ENCODE measurements at places on chromosomes 1 and 21.

DNA sequence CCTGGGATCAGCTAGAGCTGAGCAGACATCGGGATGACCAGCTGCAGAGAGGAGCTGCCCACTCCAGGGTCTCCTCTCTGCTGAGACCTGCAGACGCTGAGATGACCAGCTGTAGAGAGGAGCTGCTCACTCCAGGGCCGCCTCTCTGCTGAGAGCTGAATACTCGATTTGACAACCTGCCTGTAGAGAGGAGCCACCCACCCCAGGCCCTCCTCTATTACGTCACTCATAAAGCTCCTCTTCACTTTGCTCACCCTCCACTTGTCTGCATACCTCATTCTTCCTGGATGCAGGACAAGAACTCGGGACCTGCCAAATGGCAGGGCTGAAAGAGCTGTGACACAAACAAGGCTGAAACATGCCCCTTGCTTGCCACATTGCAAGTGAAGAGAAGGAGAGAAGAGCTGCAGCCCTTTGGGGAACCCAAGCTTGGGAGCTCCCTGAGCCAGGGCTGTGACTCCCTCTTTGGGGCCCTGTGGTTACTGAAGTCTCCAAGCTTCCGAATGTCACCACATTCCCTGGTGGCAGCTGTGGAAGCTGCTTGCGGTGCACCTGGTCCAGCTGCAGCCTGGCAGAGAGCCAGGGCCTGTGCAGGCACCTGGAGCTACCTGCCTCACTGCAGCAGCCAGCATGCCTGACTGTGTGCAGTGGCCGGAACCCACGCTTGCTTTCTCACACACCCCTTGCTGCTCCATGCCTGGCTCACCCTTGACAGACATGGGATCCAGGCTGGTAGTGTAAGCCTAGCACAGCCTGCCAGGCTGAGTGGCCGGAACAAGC is 59.6 kb downstream of the CC2D1B start:
- no peak for DNase-seq

DNA sequence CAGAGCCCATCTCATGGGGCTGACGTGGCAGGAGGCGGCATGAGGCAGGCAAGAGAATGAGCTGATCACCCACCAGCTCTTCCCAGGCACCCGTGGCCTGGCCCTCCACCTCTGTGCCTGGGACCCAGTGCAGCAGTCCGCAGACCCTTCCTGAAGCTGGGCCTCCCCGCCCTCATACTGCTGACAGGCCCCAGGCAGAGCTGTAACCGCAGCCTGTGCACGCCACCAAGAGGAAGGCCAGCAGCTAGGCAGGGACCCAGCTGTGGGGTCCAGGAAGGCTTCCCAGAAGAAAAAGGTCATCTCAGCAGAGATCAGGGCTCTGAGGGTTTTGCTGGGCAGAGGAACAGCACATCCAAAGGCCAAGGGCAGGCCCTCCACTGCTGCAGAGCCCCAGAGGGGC is 9.8 kb upstream of the MTFR1L start:
- DNase-seq: no peak

DNA sequence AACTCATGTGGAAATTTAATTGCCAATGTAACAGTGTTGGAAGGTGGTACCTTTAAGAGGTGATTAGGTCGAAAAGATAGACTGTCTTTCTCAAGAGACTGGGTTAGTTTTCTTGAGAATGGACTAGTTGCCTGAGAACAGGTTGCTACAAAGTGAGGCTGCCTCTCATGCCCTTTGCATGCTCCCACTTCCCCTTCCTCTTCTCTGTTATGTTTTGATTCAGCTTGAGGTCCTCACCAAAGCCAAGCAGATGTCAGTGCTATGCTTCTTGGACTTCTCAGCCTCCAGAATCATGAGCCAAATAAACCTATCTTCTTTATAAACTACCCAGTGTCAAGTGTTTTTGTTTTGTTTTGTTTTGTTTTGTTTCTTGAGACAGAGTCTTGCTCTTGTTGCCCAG is 187.0 kb upstream of the RUNX1 start:
- DNase-seq: no peak

GRCh38 chr1:80882553-80882952 is 918.2 kb upstream of the ADGRL2 start:
- no peak for DNase-seq

- DNase-seq: no peak
These were observed 37.2 kb upstream of the BCAS2 start for GRCh38 chr1:114618606-114619005.

DNA sequence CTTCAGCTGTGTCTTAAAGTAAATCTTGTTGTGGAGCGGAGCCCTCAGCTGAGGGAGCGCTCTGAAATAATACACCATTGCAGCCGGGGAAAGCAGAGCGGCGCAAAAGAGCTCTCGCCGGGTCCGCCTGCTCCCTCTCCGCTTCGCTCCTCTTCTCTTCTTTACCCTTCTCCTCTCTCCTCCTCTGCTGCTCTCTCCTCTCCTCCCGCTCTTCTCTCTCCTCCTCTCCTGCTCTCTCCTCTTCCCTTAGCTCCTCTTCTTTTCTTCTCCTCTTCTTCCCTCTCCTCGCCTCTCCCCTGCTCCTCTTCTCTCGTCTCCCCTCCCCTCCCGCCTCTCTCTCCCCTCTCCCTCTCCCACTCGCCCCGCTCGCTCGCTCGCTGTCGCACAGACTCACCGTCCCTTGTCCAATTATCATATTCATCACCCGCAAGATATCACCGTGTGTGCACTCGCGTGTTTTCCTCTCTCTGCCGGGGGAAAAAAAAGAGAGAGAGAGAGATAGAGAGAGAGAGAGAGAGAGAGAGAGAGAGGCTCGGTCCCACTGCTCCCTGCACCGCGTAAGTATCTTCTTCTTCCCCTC is at the start of gene PROX1:
Gene PROX1 (plus strand): TSS at position 47 of the 580 bp plus-strand sequence. CDS start 8,563 bp downstream, outside the sequence.
- no peak for DNase-seq

DNA sequence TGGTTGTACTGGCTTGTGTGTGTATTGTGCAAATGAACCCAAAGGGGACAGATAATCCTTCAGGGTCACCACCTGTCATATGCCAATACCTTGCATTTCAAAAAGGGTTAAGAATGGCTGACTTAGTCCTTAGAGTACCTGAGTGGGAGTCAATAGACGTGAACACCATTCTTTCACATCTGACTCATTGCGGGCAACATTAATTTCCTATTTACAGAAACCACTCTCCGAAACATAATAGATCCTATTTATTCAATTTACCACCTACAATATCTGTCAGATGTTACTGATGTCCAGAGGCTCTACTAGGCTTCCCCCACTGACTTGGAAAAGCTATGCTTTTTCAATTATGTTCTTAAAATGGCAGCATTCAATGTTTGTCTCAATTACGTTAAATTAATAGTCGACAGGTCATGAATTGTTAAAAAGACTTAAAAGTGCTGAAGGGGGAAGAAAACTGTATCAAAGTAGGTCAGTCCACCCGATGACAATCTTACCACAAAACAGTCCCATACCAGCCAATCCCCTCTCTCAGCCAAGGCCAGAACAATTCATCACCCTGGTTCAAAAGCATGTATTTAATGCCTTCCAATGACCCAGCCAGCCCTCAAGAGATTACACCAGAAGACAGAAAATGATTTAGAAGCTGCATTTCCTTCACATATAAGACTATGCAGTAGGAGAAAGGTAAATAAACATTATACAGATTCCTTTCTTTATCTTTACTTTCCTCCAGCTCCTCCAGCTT is 48.6 kb upstream of the PLA2G2C start:
- DNase-seq: no peak

DNA sequence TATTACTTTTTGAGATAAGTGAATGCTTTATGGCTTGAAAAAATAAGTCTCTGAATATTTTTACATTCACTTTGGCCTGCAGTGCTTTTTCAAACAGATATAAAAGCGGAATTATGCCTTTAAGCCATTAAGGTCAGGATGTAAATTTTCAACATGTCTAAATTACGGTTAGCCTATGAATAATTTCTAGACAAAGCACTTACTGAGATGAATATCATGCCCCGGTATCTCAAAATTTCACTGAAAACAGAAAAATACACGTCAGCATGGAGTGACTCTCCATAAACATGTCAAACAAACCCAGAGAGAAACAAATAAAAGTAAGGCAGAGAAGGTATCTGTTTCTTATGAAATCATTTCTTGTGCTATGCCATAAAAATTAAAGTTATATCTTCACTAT is 853.9 kb downstream of the KCNT2 start:
- no peak for DNase-seq

GRCh38 chr1:110390692-110391245 is at the start of gene SLC16A4:
TSS of gene SLC16A4 (minus strand) at chr1:110391026. CDS start at chr1:110389323, 1,703 bp downstream.
- no peak for DNase-seq

DNA sequence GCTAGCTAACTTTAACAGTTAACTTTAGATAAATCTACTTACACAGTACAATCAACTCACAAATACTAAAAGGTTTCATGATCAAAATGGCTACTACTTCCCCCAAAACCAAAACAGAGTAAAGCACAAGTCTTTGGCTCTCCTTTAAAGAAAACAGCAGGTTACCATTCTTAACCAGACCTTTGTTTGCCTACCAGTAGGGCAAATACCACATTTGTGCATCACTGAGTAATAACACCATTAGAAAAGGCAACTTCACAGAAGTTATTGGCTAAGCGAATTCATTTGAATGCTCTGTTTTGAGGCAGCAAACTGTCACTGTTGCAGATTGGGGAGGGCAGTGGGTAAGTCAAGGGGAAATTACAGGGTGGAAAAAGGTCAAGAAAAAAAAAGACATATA is 17.3 kb upstream of the SERPINC1 start:
- DNase-seq: no peak

DNA sequence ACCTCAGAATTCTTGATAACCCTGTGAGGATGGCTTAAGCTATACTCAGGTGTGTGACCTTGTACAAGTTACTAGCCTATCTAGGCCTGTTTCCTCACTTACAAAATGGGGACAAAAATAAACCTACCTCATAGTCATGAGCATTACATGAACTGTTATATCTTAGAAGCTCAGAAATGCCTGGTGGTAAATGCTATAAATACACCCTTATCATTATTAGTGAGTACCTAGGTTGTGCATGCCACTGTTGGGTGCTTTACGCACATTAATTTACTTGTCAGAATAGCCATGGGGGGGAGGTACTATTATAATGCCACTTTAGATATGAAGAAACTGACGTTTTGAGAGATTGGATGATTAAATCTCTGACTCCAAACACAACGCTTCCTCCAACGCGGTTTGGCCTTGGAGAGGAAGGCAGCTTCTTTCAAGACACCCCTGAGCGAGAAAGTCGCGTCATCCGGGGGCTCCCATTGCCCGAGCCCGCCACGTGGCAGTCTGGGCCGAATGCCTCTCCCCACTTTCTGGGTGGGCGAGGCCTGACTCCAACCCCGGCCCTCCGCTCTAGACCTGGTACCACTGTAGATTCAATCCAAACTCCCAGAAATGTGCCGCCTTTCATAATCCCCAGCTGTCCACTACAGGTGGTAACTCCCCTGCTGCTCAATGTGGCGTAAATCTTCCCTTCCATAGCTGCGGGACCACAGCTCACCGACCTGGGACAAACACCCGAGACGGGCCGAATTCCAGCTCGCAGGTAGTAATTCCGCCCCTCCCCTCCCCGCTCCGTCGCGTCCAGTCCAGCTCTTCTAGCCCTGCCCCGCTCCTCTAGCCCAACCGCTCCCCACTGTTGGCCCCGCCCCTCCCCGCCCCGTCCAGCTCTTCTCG is 771 bp upstream of the RAD54L start:
- peak; percentile 43 for DNase-seq

GRCh38 chr1:4210043-4210442 is 310.0 kb upstream of the C1orf174 start:
- DNase-seq: no peak

GRCh38 chr1:244820131-244820530 is 15.3 kb upstream of the COX20 start:
- DNase-seq: no peak

GRCh38 chr1:170537798-170538503 is 6.0 kb downstream of the GORAB start:
- DNase-seq: no peak

- no peak for DNase-seq
These were observed 2.8 kb upstream of the STMN1 start for GRCh38 chr1:25909040-25909439.

DNA sequence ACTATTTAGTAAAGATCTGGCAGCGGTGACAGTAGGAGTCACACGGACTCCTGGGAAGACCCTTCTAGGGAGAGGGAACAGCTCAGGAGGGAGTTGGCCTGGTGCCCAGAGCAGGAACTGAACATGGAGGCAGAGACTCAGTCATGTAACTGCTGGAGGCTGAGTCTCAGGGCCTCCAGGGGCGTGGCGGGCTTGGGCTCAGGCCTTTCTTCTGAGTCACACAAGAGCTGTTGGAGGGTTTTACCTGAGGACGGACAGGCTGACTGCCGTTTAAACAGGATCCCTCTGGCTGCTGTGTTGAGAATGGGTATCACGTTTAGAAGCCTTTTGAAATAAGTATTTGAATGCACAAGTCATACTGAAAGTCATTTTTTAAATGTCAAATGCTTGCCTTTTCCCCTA is 7.2 kb upstream of the ETS2 start:
- no peak for DNase-seq

DNA sequence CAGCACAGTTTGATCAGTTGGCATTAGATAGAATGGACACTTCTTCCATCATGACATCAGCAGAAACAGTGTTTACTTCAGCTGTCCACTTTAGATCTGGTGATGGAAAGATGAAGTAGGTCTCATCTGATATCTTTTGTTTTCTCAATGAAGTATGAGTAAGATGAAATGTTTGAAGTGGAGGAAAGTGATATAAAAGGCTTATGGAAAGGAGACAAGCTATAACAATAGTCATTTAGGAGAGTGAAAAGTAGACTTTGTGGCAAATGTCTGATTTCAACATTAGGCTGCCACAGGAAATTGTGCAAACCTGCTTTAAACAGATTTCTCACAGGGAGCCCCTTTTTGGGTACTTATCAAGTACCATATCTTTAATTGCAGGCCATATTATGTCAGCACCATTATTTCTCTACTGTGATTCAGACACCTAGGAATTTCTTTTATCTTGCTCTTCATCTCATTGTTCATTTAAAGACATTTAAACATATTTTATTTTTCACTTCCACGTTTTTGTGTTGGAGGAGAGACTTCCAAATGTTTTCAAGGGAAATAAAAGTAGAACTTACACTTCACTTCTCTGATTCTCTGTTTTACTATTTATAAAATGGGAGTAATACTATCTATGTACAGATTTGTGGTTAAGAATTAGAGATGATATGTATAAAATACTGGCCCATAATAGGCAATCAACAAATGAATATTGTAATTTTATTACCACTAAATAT is 18.1 kb downstream of the PDC start:
- no peak for DNase-seq

DNA sequence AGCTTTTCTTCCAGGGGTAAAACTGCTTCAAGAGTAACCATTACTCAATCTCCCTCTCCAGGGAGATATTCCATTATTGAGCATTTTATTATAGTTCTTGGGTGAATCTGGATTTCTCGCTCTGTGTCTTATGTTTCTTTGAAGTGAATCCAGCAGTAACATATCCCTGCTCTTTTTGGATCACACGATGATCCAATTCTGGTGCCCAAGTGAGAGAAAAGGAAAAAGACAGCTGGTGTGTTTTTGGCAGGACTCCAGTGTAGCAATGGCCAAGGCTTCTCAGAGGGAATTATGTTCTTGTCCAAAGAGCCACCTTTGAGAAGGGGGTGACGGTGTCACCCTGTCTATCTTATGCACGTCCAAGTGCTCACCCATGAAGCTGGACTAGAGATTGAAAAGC is 140.3 kb upstream of the ERRFI1 start:
- no peak for DNase-seq
